ENCODE measurements at places on chromosomes 5 and 9. TPM values are rescaled to one million over a fixed set of nuclear protein-coding genes. Genes with fewer than 3 reads are reported as not detected.
A peak's percentile ranks its signal among the peaks of the same experiment; 100 is the strongest.

GRCh38 chr9:109914280-109915027 is 134.5 kb downstream of the PALM2AKAP2 start:
- no peaks in the 10 kb centered on the region for H3K36me3 ChIP-seq
- H3K4me3 ChIP-seq = no peak overlapping the region
- H3K4me1 ChIP-seq = no peaks in the 10 kb centered on the region
- no peak overlapping the region for H3K27ac ChIP-seq
- H3K27me3 ChIP-seq = peaks cover 3% of the 10 kb centered on the region
- DNase-seq = no peak

Gene PRRX2
- not detected for polyA plus RNA-seq

- peaks cover 8% of the 10 kb centered on the region for H3K27me3 ChIP-seq
- no peak overlapping the region for H3K4me3 ChIP-seq
- H3K4me1 ChIP-seq = no peaks in the 10 kb centered on the region
- H3K27ac ChIP-seq = no peak overlapping the region
Measured at GRCh38 chr5:133715616-133716015, 103.3 kb upstream of the FSTL4 start.

DNA sequence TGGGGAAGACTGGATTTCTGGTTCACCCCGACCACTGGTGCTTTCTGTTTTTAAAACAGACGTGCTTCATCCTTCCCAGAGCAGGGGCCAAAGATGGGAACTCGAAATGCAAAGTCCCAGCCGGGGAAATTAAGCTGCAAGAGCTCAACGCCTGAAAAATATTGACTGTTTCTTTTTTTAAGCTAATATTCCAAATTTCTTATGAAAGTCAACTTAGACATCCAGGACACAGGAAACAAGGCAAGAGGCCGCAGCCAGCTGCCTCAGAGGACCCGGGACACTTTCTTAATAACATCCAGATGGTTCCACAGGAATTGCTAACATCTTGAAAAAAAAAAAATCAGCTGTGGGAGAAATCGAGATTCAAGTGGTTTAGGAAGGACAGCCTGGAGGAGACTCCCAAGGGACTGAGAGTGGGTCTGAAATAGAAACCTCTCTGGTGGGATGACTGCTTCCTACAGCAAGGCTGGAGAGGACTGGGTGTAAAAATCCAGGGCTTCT is 144.9 kb downstream of the FGF1 start:
- H3K4me3 ChIP-seq = no peak overlapping the region
- H3K27me3 ChIP-seq = peaks cover 2% of the 10 kb centered on the region
- no peaks in the 10 kb centered on the region for H3K36me3 ChIP-seq
- no peaks in the 10 kb centered on the region for H3K4me1 ChIP-seq

Gene SPINK6
- polyA plus RNA-seq = not detected

- H3K36me3 ChIP-seq = peaks cover 19% of the 10 kb centered on the region
- no peak overlapping the region for H3K4me3 ChIP-seq
Measured at GRCh38 chr5:37695647-37696046, 144.2 kb downstream of the GDNF start.

- peaks cover 2% of the 10 kb centered on the region for H3K27me3 ChIP-seq
- H3K4me1 ChIP-seq = no peaks in the 10 kb centered on the region
- no peaks in the 10 kb centered on the region for H3K36me3 ChIP-seq
- no peak for DNase-seq
- no peak overlapping the region for H3K27ac ChIP-seq
Measured at GRCh38 chr9:107948086-107948485, 458.5 kb upstream of the KLF4 start.

DNA sequence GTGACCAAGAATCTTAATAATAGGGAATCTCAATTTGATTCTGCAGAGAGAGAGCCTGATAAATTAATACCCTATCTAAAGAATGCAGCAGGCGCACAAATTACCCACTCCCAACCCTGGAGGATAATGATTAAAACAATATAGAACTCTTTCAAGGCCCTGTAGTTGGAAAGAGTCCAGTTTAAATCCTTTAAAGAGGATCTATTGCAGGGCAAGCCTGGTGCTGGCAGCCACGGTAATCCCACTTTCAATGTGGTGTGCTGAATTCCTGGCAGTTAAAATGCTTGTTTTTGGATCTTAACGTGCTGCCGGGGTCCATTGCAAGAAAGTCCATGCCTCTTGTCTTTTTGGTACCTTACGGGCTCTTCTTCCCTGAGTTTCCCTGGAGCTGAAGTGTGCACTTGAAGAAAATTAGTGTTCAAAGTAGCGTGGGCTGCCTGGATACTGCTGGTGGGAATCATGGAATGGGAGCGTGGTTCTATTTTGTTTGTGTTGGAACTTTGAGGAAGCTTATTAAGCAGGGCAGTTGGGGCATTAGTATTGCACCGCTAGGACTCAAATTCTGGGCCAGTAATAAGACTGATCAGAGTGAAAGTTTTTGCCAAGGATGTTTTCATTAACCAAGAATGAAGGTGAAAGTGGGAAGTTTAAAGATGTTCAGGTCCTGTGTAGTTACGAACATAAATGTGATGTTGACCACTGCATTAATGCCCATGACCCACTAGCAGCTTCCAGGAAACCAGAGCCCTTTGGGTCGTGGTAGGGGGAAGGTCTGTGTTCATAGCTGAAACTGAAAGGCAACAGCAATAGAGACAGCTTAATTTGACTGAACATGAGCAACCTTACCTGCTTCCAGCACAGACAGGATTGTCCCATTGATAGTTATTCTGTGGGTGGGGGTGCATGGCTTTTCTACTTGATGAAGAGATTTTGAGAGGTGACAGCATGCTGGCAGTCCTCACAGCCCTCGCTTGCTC is 20.8 kb downstream of the MARCHF6 start:
- peaks cover 79% of the 10 kb centered on the region for H3K4me1 ChIP-seq
- peaks cover 8% of the 10 kb centered on the region for H3K36me3 ChIP-seq
- peak overlapping the region; percentile 1 for H3K4me3 ChIP-seq
- DNase-seq = no peak
- H3K27me3 ChIP-seq = peaks cover 2% of the 10 kb centered on the region

- H3K27ac ChIP-seq = no peak overlapping the region
- peaks cover 3% of the 10 kb centered on the region for H3K4me1 ChIP-seq
- peaks cover 3% of the 10 kb centered on the region for H3K36me3 ChIP-seq
- H3K27me3 ChIP-seq = no peaks in the 10 kb centered on the region
Measured at GRCh38 chr9:6938447-6938846, 180.7 kb downstream of the KDM4C start.

DNA sequence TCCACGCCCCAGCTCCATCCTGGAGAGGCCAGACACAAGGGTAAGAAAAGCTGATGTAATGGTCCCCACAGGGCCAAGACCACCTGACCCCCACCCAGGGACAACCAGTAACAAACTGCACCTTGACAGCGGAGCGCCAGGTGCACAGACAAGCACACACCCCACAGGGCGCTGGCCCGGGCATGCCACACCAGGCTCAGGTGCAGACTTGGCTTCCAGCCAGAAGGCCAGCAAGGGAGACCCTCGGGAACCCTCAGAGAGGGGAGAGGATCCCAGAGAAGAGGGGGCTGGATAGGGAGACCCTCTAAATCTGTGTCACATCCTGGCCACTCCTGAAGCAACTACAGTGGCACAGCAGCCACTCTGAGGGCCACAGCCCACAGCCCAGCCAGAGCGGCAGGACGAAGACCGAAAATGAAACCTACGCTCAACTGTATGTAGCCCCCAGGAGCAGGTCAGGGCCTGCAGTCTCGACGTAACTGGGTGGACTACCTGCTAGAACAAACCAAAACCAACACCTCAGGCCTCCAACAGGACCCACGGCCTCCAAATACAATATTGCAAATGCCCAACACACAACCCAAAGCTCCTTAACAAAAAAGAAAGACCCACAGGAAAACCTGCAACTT is 18.5 kb downstream of the CAMSAP1 start:
- DNase-seq = peak; percentile 22
- H3K4me1 ChIP-seq = peaks cover 45% of the 10 kb centered on the region
- no peaks in the 10 kb centered on the region for H3K27me3 ChIP-seq

Gene ARL14EPL
- not detected for polyA plus RNA-seq

Gene EIF4EBP3
- 38.3 TPM for polyA plus RNA-seq

GRCh38 chr9:129174724-129175514 is 3.1 kb downstream of the IER5L start:
- peaks cover 14% of the 10 kb centered on the region for H3K4me1 ChIP-seq
- peak; percentile 42 for DNase-seq
- H3K4me3 ChIP-seq = peak overlapping the region; percentile 88
- H3K36me3 ChIP-seq = no peaks in the 10 kb centered on the region
- peaks cover 9% of the 10 kb centered on the region for H3K27me3 ChIP-seq

DNA sequence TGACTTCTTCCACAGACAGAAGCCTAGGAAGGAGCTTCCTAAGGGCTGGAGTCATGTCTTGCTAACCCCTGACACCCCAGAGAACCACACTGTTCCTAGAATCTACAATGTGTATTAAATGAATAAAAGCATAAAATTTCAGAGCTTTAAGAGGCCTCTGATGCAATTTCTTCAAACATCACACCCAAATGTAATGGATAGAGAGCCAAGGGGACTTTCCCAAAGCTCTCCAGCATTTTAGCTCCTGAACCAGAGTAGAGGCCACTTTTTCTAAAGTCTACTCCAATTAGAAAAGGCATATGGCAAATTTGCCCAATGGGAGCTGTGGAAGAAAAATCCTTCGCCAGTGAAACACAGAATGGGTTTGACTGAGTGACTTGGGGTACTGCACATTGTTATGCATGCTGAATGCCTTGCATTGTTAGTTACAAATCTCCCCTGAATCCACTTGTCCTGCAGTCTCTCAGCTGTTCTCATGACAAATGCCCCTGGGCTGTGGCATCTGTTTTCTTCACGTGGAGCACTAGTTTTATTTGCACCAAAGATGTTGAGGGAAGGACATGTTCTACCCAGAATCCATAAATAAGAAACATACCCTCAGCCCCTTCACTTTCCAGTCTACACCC is 334.0 kb downstream of the ASTN2 start:
- no peak for DNase-seq
- no peak overlapping the region for H3K4me3 ChIP-seq
- H3K36me3 ChIP-seq = no peaks in the 10 kb centered on the region
- H3K4me1 ChIP-seq = no peaks in the 10 kb centered on the region

DNA sequence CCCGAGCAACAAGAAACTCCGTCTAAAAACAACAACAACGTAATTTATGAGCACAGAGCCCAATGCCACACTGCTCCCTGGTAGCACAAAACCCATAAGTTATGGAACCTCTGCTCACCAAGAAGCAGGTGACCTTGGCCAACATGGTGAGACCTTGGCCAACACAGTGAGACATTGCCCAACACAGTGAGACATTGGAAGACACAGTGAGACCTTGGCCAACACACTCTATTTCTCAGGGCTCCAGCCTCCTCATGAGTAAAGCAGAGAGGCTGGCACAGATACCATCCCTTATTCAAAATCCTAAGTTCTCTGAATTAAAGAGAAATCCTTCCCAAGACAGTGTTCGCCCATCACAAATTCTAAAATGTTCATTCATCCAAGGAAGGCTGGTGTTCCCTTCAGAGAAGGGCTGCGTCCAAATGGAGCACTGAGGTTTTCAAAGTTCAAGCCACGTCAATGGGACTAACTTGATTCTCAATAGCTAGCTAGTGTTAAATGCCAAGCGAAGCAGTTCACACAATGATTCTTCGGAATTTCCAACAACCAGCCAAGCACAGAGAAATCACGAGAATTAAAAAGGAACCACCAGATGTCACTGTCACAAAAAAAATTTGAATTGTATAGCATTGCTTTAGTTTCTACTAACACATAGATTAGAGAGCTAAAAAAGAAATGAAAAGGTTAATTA is 29.5 kb downstream of the TTC39B start:
- no peak overlapping the region for H3K4me3 ChIP-seq
- H3K4me1 ChIP-seq = peaks cover 70% of the 10 kb centered on the region
- peak overlapping the region; percentile 10 for H3K27ac ChIP-seq
- H3K27me3 ChIP-seq = no peaks in the 10 kb centered on the region

GRCh38 chr9:29006628-29007027 is 1433.3 kb upstream of the C9orf72 start:
- no peak for DNase-seq
- H3K4me3 ChIP-seq = no peak overlapping the region
- no peak overlapping the region for H3K27ac ChIP-seq
- no peaks in the 10 kb centered on the region for H3K27me3 ChIP-seq
- no peaks in the 10 kb centered on the region for H3K36me3 ChIP-seq

DNA sequence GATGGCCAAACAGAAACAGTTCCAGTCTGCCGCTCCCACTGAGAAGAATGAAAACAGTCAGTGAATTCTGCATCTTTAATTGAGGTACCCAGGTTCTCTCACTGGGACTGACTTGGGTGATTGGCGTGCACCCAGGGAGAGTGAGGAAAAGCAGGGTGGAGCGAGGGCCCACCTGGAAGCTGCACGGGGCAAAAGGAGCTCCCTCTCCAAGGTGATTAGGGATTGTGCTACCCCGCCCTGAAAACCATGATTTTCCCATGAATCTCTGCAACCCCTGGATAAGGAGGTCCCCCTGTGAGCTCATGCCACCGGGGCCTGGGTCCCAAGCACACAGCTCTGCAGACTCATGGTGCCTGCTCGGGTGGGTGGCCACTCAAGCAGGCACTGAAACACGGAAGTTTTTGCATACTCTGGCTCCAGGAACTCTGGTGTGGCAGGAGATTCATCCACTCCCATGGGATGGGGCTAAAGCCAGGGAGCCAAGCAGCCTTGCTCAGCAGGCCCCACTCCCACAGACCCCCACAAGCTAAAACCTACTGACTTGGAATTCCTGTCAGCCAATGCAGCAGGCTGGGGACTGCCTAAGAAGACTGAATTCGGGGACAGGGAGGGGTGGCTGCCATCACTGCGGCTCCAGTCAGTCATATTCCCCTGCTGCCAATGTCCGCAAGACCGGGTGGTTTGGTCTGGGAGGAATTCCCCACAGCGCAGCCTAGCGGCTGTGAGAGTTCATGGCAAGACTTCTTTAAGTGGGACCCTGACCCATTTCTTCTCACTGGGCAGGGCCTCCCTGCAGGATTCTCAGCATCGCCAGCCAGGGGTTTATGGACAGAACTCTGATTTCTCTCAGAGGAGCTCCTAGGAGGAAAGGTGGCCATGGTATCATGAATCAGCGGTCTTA is 652.2 kb upstream of the RGMB start:
- no peaks in the 10 kb centered on the region for H3K4me1 ChIP-seq
- H3K36me3 ChIP-seq = no peaks in the 10 kb centered on the region
- no peaks in the 10 kb centered on the region for H3K27me3 ChIP-seq
- H3K4me3 ChIP-seq = no peak overlapping the region

DNA sequence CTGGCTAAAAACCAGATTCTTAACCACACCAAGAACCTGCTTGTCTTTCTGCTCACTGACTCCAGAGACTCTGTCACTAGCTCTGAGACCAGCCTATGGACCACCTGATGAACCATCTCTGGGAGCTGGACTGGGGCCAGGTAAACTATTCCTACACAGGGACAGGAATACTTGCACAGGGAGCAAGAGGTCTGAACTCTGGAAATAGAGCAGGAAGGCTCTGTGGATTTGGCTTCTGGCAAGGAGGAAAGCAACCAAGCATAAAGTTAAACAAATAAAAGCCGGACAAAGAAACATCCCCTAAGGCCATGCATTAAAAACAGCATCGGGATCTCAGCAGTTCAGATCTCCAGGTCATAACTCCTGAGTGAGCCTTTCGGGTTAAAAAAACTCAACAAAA is 5.6 kb upstream of the SPARC start:
- H3K4me1 ChIP-seq = no peaks in the 10 kb centered on the region
- no peak overlapping the region for H3K27ac ChIP-seq
- H3K27me3 ChIP-seq = peaks cover 1% of the 10 kb centered on the region
- DNase-seq = no peak

Gene SPRY4
- not detected for polyA plus RNA-seq

- H3K4me1 ChIP-seq = no peaks in the 10 kb centered on the region
- H3K27me3 ChIP-seq = peaks cover 5% of the 10 kb centered on the region
Measured at GRCh38 chr5:66515209-66515608, 81.0 kb upstream of the MAST4 start.

Gene FGF10
- polyA plus RNA-seq = not detected

- H3K36me3 ChIP-seq = no peaks in the 10 kb centered on the region
- H3K27me3 ChIP-seq = peaks cover 1% of the 10 kb centered on the region
- H3K4me1 ChIP-seq = no peaks in the 10 kb centered on the region
- H3K4me3 ChIP-seq = no peak overlapping the region
Measured at GRCh38 chr5:173689171-173689736, 72.8 kb upstream of the BOD1 start.

Gene SPINK1
- not detected for polyA plus RNA-seq
